Activated CD8-positive, alpha-beta memory T cell treated with anti-CD3 and anti-CD28 coated beads for 4 hours (primary cell): ENCODE measurements at places on chromosomes 4 and X.

DNA sequence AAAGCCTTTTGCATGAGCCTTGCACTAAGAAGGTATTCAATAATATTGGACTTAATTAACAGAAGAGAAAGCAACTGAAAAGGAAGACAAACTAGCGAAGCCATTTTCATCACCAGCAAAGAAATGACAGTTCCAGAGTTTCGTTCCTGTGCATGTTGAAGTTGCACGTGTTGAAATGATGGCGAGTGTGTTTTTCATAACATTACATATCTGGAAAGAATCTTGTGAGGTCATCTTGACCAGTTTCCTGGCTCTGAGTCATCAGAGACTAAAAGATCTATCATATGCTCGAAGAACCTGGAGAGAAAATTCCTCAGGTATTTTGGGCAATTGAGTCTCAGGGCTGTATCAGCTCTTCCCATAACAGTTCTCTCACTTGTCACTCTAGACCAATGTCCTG is 106.2 kb upstream of the MAML3 start:
- no peak for DNase-seq

- no peak for DNase-seq
Observed at GRCh38 chrX:143894938-143895337, 11.1 kb downstream of the UBE2NL start.

GRCh38 chr4:56195025-56195424 is 192.3 kb downstream of the AASDH start:
- DNase-seq: no peak

- no peak for DNase-seq
Observed at GRCh38 chrX:107750861-107751445, 24.6 kb downstream of the TSC22D3 start.

DNA sequence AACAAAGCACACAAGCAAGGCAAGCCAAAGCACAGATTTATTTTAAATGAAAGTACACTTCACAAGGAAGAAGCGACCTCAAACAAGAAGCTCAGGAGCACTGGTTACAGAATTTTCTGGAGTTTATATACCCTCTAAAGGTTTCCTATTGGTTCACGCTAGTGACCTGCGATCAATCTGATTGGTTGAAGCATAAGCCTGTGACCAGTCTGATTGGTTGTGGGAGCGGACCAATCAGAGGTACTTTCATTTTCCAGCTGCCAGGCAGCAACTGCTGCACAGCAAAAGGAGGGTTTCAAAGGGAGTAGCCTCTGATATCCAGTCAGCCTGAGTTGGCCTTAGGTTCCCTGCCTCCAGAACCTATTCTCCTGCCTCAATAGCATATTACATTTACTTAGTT is 4.6 kb upstream of the AREG start:
- no peak for DNase-seq

GRCh38 chr4:8775751-8776355 is 95.8 kb downstream of the HMX1 start:
- DNase-seq: no peak
